ENCODE measurements at places on chromosomes 2 and 18. TPM values are rescaled to one million over a fixed set of nuclear protein-coding genes. Genes with fewer than 3 reads are reported as not detected.

Gene SP100
- total RNA-seq, result 72.5 TPM

Gene CD8A
- total RNA-seq, result 0.08 TPM

Gene DSC1
- not detected for total RNA-seq

Gene VAPA
- 152 TPM for total RNA-seq

Gene TUBB8B
- total RNA-seq, result not detected

Gene IL1RL1
- 2.8 TPM for total RNA-seq

Gene CKAP2L
- total RNA-seq, result 14.0 TPM

Gene WNT10A
- total RNA-seq, result not detected

Gene QPCT
- total RNA-seq, result 5.9 TPM

Gene HEATR5B
- total RNA-seq, result 14.2 TPM

Gene SLC30A3
- total RNA-seq, result 0.66 TPM

Gene TMEM37
- total RNA-seq, result not detected

Gene ZNF396
- total RNA-seq, result 1.4 TPM

Gene NDC80
- 33.5 TPM for total RNA-seq

Gene GPR45
- total RNA-seq, result not detected

Gene FAP
- not detected for total RNA-seq

Gene RBKS
- 1.2 TPM for total RNA-seq

Gene SLC5A7
- total RNA-seq, result not detected

Gene KCNE4
- 0.34 TPM for total RNA-seq

Gene EVX2
- total RNA-seq, result 0.05 TPM

Gene SS18
- total RNA-seq, result 68.9 TPM

Gene CYBRD1
- total RNA-seq, result 10.3 TPM

Gene GALR1
- not detected for total RNA-seq

Gene ENOSF1
- 48.6 TPM for total RNA-seq

Gene CROCC2
- not detected for total RNA-seq

Gene UGT1A5
- total RNA-seq, result not detected

Gene C1GALT1C1L
- 1.1 TPM for total RNA-seq

Gene PDCD1
- total RNA-seq, result not detected

Gene AQP12B
- total RNA-seq, result not detected

Gene CD226
- total RNA-seq, result 0.42 TPM
